ENCODE measurements at places on chromosomes 2 and 18. TPM values are rescaled to one million over a fixed set of nuclear protein-coding genes. Genes with fewer than 3 reads are reported as not detected.

GRCh38 chr18:51039138-51040112, 9.4 kb downstream of the SMAD4 start:
- no peak overlapping the region for H3K27ac ChIP-seq
- H3K27me3 ChIP-seq: no peaks in the 10 kb centered on the region
- H3K36me3 ChIP-seq: no peaks in the 10 kb centered on the region
- H3K4me3 ChIP-seq: no peak overlapping the region

GRCh38 chr2:232436381-232437194, 19.4 kb upstream of the ALPI start:
- H3K4me3 ChIP-seq: no peak overlapping the region
- no peaks in the 10 kb centered on the region for H3K36me3 ChIP-seq
- no peaks in the 10 kb centered on the region for H3K4me1 ChIP-seq
- H3K27ac ChIP-seq: no peak overlapping the region
- no peak for DNase-seq

- no peaks in the 10 kb centered on the region for H3K36me3 ChIP-seq
- H3K27ac ChIP-seq: no peak overlapping the region
- H3K4me1 ChIP-seq: no peaks in the 10 kb centered on the region
- H3K27me3 ChIP-seq: no peaks in the 10 kb centered on the region
- no peak overlapping the region for H3K4me3 ChIP-seq
Measured at GRCh38 chr2:15894481-15895144, 45.7 kb upstream of the MYCN start.

- no peaks in the 10 kb centered on the region for H3K4me1 ChIP-seq
- DNase-seq: no peak
- H3K36me3 ChIP-seq: no peaks in the 10 kb centered on the region
- H3K27ac ChIP-seq: no peak overlapping the region
- H3K27me3 ChIP-seq: peaks cover 3% of the 10 kb centered on the region
Measured at GRCh38 chr2:8986327-8986976, 17.0 kb downstream of the MBOAT2 start.

- no peak overlapping the region for H3K27ac ChIP-seq
- no peaks in the 10 kb centered on the region for H3K4me1 ChIP-seq
- H3K4me3 ChIP-seq: no peak overlapping the region
- no peak for DNase-seq
- H3K36me3 ChIP-seq: no peaks in the 10 kb centered on the region
- no peaks in the 10 kb centered on the region for H3K27me3 ChIP-seq
Measured at GRCh38 chr2:191266201-191266600, 21.0 kb downstream of the MYO1B start.

Gene SRBD1
- 22.8 TPM for total RNA-seq

DNA sequence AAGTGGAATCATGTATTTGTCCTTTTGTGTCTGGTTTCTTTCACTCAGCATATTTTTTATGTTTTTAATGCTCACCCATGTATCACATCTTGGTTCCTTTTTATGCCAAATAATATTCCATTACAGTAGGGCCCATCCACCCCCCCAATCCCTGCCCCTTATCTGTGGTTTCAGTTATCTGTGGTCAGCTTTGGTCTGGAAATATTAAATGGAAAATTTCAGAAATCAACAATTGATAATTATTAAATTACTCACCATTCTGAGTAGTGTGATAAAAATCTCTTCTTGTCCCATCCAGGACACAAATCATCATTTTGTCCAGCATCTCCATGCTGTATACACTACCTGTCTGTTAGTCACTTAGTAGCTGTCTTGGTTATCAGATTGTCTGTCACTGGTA, 66.7 kb downstream of the BIRC6 start:
- peaks cover 12% of the 10 kb centered on the region for H3K4me1 ChIP-seq
- no peaks in the 10 kb centered on the region for H3K27me3 ChIP-seq
- H3K27ac ChIP-seq: no peak overlapping the region
- H3K36me3 ChIP-seq: no peaks in the 10 kb centered on the region

DNA sequence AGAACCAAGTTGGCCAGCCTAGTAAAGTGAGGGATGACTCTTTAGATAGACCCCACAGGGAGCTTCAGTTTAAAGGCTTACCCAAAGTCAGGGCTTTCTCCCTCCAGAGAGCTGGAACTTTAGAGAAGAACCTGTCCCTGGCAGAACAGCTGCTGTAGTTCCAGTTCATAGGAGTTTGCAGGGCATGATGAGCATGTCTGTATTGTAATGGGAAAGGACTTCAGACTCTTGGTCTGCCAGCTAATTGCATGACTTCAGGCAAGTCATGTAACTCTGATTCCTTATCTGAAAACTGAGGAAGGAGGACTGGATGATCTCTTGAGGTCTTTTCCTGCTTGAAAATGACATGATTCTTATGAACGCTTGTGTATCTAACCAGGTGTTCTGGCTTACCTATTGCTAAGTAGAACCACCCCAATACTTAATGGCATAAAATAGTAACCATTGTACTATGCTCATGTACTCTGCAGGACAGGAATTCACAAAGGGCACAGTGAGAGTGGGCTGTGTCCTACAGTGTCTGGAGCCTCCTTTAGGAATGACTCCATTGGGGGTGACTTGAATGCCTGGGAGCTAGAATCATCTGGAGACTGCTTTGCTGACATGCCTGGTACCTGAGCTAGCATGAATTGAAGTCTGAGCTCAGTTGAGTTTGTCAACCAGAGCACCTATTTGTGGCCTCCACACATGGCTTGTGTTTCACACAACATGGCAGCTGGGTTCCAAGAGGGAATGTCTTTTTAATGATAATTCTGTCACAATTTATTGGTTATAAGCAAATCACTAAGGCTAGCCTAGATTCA, 18.9 kb downstream of the SP5 start:
- H3K4me3 ChIP-seq: no peak overlapping the region
- H3K36me3 ChIP-seq: no peaks in the 10 kb centered on the region
- H3K4me1 ChIP-seq: no peaks in the 10 kb centered on the region
- H3K27me3 ChIP-seq: peaks cover 3% of the 10 kb centered on the region
- no peak overlapping the region for H3K27ac ChIP-seq
- no peak for DNase-seq

Gene LYG2
- not detected for total RNA-seq

- no peaks in the 10 kb centered on the region for H3K27me3 ChIP-seq
- no peak overlapping the region for H3K27ac ChIP-seq
- H3K36me3 ChIP-seq: no peaks in the 10 kb centered on the region
- no peak for DNase-seq
- no peak overlapping the region for H3K4me3 ChIP-seq
Measured at GRCh38 chr2:65790676-65790935, 358.2 kb upstream of the SPRED2 start.

Data from T-cell (primary cell).